A549 treated with GW870086 at 1 μM for 4 hours (cell line): ENCODE measurements at places on chromosomes 2 and 18. TPM values are rescaled to one million over a fixed set of nuclear protein-coding genes. Genes with fewer than 3 reads are reported as not detected.

Gene STAT4
- total RNA-seq = 3.9 to 7.0 TPM (median 5.5 TPM) in 5 replicates

Gene CTAGE1
- total RNA-seq = not detected in 5 replicates

Gene STON1
- 0.31 to 0.56 TPM (median 0.38 TPM) in 5 replicates for total RNA-seq

Gene NAT8
- total RNA-seq = not detected in 5 replicates

Gene CRIM1
- 99.2 to 158 TPM (median 154 TPM) in 5 replicates for total RNA-seq

Gene RAX
- total RNA-seq = not detected in 5 replicates

Gene ALLC
- total RNA-seq = 0.08 TPM in 1 of 5 replicates, not detected in the others

Gene MAB21L4
- total RNA-seq = 0.26 to 0.49 TPM (median 0.37 TPM) in 5 replicates

Gene CNTNAP5
- not detected in 5 replicates for total RNA-seq

Gene CAPN14
- total RNA-seq = 0.05 TPM in 1 of 5 replicates, not detected in the others

Gene GCKR
- 0.08 to 0.80 TPM (median 0.43 TPM) in 4 of 5 replicates, not detected in the other for total RNA-seq

Gene STAM2
- total RNA-seq = 6.6 to 9.9 TPM (median 9.5 TPM) in 5 replicates

Gene SKA1
- 11.6 to 13.3 TPM (median 12.0 TPM) in 5 replicates for total RNA-seq

Gene CTLA4
- total RNA-seq = not detected in 5 replicates

Gene GALNT14
- total RNA-seq = 41.6 to 52.6 TPM (median 43.2 TPM) in 5 replicates

Gene FBXO36
- 1.2 to 1.7 TPM (median 1.4 TPM) in 5 replicates for total RNA-seq

Gene MTCL1
- total RNA-seq = 49.9 to 68.0 TPM (median 63.1 TPM) in 5 replicates

Gene SPATA3
- total RNA-seq = not detected in 5 replicates

Gene TBR1
- total RNA-seq = 0.02 to 0.06 TPM (median 0.04 TPM) in 4 of 5 replicates, not detected in the other

Gene DYSF
- 0.50 to 0.97 TPM (median 0.70 TPM) in 5 replicates for total RNA-seq

Gene DHRS9
- 2.7 to 4.2 TPM (median 3.5 TPM) in 5 replicates for total RNA-seq

Gene LRP2
- total RNA-seq = not detected in 5 replicates

Gene ZNF804A
- total RNA-seq = not detected in 5 replicates

Gene B3GNT7
- total RNA-seq = 2.9 to 3.5 TPM (median 3.4 TPM) in 5 replicates

Gene PAPOLG
- total RNA-seq = 5.9 to 9.3 TPM (median 9.1 TPM) in 5 replicates

Gene ZAP70
- total RNA-seq = 0.08 TPM in 1 of 5 replicates, not detected in the others

Gene PDE1A
- total RNA-seq = 0.15 to 0.19 TPM (median 0.17 TPM) in 4 of 5 replicates, not detected in the other

Gene PPP1R1C
- 0.83 to 2.6 TPM (median 1.8 TPM) in 5 replicates for total RNA-seq

Gene ANKRD23
- 1.4 to 2.9 TPM (median 2.2 TPM) in 5 replicates for total RNA-seq

Gene ANKRD30BL
- total RNA-seq = not detected in 5 replicates

Gene SNED1
- 0.79 to 2.5 TPM (median 1.2 TPM) in 5 replicates for total RNA-seq

Gene PAX8
- total RNA-seq = 0.65 to 1.3 TPM (median 0.95 TPM) in 5 replicates

Gene YWHAQ
- 749 to 855 TPM (median 799 TPM) in 5 replicates for total RNA-seq

Gene C2orf15
- 0.25 to 0.71 TPM (median 0.47 TPM) in 5 replicates for total RNA-seq
